Ascending aorta (tissue), 2 donors: ENCODE measurements at places on chromosomes 1 and 21. TPM values are rescaled to one million over a fixed set of nuclear protein-coding genes. Genes with fewer than 3 reads are reported as not detected.

- no peak overlapping the region for H3K4me3 ChIP-seq
- no peak overlapping the region for H3K27ac ChIP-seq
- H3K36me3 ChIP-seq = no peaks in the 10 kb centered on the region
Measured at GRCh38 chr1:60662486-60663044, 419.8 kb upstream of the NFIA start.

The PLA2G2D gene
- total RNA-seq = not detected

DNA sequence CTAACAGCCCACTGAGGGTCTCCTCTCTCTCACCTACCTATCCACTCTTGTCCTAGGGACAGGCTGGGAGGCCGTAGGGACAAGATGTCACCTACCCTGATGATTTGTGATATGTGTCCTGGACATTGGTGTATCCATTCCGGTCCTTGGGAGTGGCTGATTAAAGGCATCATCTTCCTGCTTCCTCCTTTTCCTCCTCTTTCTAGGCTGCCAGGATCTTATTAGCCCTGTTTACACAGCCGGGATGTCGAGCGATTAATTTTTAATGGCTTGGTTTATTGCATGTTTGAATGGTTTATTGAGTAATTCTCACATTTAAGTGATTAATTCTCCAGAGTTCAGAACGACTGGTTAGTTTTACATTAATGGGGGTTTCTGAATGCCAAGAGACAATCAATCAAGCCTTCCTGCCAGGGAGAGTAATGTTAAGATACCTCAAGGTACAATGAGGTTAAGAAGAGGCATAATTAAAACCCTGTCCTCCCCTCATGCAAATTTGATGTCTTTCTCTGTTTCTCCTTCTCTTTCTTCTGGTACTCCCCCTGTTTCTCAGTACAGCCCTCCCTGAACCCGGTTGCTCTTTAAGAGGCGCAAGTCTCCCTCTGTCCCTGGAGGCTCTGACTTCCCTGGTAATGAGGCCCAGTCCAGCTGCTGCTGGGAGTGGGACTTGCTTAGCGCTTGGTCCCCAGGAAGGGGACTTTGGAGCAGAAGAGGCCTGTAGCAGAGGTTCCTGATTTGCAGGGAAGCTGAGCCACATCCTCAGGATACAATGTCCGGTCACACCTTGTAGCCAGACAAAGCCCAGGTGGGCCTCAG, 50.9 kb downstream of the ACTL8 start:
- H3K36me3 ChIP-seq = no peaks in the 10 kb centered on the region
- H3K27me3 ChIP-seq = no peaks in the 10 kb centered on the region
- H3K27ac ChIP-seq = no peak overlapping the region
- no peak overlapping the region for H3K4me3 ChIP-seq

DNA sequence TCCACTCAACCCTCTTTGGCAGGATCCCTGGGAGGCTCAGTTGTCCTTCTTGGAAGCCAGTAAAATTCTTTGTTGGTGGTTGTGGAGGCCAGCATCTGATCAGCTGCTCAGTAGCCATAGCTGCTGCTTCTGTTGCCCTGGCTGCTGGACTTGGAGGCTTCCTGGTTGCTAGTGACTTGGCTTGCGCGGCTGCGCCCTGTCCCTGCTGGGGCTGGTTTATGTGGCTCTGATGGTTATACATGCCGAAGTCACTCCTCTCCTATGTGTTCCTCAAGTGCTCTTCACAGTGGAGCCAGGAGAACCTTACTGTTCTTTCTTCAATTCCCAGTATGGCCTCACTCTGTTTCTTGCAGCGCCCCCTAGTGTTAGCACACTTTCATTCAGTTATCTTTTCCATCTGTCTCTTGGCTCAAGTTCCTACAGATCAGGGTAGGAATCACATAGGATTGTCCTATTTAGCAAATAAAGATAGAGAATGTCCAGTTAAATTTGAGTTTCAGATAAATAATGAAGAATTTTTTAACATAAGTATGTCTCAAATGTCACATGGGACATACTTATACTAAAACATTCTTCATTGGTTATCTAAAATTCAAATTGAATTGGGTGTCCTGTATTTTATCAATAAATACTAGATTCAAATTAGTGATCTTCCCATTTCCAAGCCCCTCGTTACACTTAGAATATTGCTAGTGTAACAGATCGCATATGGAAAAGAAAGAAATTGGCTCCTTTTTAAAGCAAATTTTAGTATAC, 176.5 kb downstream of the TGFB2 start:
- H3K27ac ChIP-seq = no peak overlapping the region
- peak; percentile 76 for DNase-seq
- no peaks in the 10 kb centered on the region for H3K36me3 ChIP-seq
- H3K4me1 ChIP-seq = no peaks in the 10 kb centered on the region
- H3K4me3 ChIP-seq = no peak overlapping the region
- H3K27me3 ChIP-seq = no peaks in the 10 kb centered on the region

- H3K36me3 ChIP-seq = no peaks in the 10 kb centered on the region
- no peaks in the 10 kb centered on the region for H3K27me3 ChIP-seq
- DNase-seq = no peak
- H3K4me3 ChIP-seq = no peak overlapping the region
Measured at GRCh38 chr1:159838715-159839114, 12.0 kb downstream of the SLAMF8 start.

The TGFBR3 gene
- 127 TPM for total RNA-seq

GRCh38 chr1:96559707-96560596, 161.6 kb upstream of the PTBP2 start:
- no peaks in the 10 kb centered on the region for H3K27me3 ChIP-seq
- H3K4me3 ChIP-seq = no peak overlapping the region

GRCh38 chr21:27536319-27536718, 569.4 kb upstream of the ADAMTS5 start:
- no peak overlapping the region for H3K4me3 ChIP-seq
- no peak overlapping the region for H3K27ac ChIP-seq
- no peaks in the 10 kb centered on the region for H3K27me3 ChIP-seq
- no peaks in the 10 kb centered on the region for H3K36me3 ChIP-seq
- H3K4me1 ChIP-seq = no peaks in the 10 kb centered on the region

DNA sequence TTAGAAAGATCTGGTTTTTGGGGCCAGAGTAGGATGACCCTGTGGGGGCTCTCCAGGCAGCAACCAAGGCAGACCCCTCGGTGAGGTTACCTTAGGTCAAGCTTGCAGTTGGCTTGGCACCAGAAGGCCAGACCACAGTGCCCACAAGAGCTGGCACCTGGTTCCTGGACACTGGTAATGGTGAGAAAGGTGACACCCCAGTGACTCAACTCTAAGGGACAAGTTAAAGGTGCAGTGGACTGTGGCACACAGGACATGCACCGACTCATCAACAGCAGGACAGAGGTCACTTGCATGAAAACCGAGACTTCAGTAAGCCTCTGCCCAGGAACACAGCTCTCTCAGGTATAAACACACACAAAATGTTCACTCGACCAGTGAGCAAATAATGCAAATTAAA, 6.7 kb downstream of the LRRC38 start:
- no peaks in the 10 kb centered on the region for H3K36me3 ChIP-seq
- H3K27ac ChIP-seq = no peak overlapping the region
- H3K27me3 ChIP-seq = no peaks in the 10 kb centered on the region
- H3K4me3 ChIP-seq = no peak overlapping the region
- no peaks in the 10 kb centered on the region for H3K4me1 ChIP-seq
- no peak for DNase-seq
